WTC11 (cell line): ENCODE measurements at places on chromosomes 2 and 18.

DNA sequence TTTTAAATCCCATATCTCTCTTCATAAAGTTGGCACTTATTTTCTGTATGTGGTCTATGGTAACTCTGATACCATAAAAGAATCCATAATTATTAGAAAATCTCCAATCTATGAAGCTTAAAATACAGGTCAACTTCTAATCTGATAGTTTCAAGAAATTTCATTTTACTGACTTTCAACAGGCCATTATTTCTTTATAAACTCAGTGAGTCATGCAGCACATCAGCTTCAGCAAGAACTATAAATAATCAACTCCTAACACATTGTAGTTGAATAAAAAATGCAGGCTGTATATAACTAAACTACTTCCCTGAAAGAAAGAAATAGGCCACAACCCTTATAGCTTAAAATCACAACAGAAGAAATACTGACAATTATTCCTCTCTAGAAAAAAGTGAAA is 204.3 kb upstream of the CCDC150 start:
- no peak for DNase-seq

- no peak for DNase-seq
Measured at GRCh38 chr2:16952368-16952767, 286.7 kb upstream of the CYRIA start.

- DNase-seq = no peak
Measured at GRCh38 chr2:99086385-99086784, 55.1 kb upstream of the C2orf15 start.

DNA sequence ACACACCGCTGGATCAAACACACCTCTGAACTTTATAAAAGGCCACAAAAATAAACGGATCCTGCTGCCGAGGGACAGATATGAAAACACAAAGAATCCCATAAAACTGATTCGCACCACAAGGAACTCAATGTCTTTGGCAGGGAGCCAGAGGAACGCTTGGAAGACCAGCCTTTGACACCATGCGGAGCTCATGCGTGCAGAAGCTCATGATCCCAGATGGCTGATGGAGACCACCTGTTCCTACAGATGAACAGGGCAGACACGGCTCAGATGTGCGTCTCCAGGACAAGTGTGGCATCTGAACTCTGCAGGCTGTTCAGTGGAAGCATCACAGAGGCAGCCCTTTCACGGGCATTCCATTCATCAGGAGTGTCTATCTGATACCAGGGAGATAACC is 24.9 kb downstream of the COPS9 start:
- DNase-seq = no peak

- DNase-seq = no peak
Measured at GRCh38 chr2:157176602-157177001, 80.9 kb upstream of the GALNT5 start.

- DNase-seq = no peak
Measured at GRCh38 chr2:207319316-207319715, 153.6 kb upstream of the KLF7 start.

- no peak for DNase-seq
Measured at GRCh38 chr2:175621821-175622220, 380.2 kb downstream of the LNPK start.

DNA sequence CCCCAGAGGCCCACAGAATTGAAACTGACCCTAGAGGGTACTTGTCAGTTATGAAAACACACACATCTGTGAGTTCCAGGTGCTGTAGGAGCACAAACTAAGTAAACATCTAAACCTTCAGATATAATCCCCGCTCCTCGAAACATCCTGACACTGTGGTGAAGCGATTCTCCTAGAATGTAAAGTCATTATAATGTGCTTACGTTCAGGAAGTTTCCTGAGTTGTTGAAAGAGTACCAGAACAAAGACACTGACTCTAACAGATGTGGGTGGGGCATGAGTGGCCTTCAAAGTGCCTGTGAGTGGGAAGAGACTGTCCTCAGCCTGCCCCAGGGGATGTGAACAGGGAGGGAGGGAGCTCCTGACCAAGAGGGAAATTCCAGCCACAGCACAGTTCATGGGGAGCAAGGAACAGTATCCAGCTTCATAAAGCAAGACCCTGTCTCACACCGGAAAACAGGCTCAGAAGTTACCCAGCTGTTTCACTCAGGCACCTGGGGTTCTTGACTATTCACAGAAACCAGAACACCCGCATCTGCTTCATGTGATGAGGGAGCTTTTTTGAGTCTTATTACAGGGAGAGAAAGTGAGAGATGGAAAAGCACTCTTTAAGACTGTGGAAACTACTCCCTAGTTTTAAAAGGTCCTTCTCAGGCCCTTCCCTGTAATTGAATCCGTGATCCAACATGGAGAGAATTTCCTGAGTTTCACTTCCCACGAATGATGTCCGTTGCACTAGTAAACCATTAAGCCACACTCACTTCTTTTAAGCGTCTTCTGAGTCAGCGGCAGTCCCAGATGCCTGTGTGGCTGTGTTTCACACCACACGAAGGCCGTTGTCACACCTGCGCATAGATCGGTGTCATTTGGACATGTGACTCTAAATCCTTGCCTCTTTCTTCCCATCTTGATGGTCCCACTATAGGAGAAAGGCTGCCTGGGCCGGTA is 88.6 kb upstream of the EML6 start:
- DNase-seq = no peak

DNA sequence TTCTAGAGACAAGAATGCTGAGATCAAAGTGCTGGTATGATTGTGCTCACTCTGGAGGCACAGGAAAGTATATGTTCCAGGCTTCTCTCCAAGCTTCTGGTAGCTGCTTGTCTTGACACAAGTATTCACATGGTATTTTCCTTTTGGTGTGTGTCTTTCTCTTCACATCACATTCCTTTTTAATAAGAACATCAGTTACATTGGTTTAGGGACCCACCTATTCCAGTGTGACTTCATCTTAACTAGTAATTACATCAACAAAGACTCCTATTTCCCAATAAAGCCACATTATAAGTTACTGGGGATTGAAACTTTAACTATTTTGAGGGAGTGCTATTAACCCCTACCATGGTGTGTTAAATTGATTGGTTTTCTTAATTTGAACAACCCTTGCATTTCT is 119.1 kb downstream of the FSIP2 start:
- DNase-seq = no peak

DNA sequence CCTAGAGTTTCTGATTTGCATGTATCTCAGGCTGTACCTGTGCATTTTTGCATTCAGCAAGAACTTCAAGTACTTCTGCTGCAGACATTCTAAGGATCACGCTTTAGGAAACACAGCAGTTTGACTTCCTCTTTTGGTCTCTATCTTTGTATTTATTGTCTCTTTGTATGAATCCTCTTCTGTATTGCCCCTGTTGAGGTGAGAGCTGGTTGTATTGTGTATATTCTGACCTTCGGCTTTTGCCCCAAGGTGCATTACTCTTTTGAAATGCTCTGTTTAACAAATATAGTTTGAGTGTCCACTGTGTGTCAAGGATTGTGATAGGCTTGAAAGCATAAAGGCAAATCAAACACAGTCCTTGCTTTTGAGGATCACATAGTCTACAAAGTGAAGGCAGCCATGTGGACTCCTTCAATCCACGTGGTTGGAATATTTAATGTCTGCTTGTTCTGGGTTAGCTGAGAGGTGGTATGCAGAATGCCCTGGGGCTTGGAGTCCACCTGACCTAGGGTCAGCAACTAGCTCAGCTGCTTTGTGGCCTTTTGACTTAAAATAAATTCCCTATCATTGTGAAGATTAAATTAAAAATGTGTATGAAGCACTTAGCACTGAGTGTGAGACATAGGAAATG is 108.1 kb downstream of the LYPD6 start:
- DNase-seq = no peak

- DNase-seq = peak; percentile 4
Measured at GRCh38 chr2:71604726-71605120, 151.4 kb downstream of the DYSF start.

GRCh38 chr2:152611458-152612231 is 105.6 kb downstream of the PRPF40A start:
- no peak for DNase-seq
